ENCODE measurements at places on chromosomes 16 and 17.

DNA sequence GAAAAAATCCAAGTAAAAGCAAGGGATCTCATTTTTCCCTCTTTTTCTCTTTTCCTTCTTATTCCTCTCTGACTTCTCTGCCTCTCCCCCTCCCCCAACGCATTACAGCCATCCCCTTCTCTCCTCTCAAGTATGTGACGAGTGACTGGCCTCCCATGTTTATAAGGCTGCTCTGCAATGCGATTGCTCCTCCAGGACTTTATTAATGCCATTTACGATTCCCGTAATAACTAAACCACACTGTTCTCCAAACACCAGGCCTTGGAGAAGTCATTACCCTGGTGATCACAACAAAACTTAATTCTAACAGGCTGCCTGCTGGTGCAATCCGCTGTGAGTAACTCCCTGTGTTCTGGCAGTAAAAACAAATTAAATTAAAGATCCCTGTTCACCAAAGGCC is 88.8 kb downstream of the HS3ST3B1 start:
- DNase-seq = no peak

DNA sequence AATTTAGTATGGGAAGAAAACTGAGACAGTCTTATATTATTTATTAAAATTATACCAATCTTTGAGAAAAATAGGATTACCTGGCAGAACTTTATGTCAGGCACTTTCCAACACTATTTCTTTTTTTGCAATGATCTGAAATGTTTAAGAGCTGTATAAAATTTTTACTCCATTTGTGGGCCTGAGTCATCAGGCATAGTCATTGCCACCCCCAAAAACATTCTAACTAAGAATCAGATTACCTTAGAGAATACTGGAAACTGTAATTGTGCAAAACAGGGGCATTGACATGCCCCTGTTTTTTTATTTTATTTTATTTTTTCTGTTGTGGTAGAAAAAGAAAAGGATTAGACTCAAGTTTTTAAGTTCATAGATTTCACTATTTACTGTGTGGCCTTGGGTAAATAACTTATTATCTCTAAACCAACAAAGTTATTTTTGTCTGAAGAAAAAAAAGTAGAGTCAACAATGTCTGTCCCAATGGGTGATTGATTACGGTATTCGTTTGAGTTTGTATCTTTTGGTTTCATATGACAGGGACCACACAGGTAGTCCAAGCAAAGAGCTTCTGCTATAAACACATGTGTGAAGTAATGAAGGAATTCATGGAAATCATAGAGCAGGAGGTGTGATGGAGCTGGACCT is 24.6 kb downstream of the VAT1L start:
- no peak for DNase-seq

DNA sequence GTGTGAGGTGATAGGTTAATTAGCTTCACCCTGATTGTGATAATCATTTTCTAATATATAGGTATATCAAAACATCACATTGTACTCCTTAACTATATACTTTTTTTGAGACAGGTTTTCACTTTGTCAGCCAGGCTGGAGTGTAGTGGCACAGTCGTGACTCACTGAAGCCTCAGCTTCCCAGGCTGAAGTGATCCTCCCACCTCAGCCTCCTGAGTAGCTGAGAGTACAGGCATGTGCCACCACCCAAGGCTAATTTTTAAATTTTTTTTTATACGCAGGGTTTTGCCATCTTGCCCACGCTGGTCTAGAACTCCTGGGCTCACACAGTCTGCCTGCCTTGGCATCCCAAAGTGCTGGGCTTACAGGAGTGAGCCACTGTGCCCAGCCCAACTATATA is 455.3 kb upstream of the MAF start:
- no peak for DNase-seq

DNA sequence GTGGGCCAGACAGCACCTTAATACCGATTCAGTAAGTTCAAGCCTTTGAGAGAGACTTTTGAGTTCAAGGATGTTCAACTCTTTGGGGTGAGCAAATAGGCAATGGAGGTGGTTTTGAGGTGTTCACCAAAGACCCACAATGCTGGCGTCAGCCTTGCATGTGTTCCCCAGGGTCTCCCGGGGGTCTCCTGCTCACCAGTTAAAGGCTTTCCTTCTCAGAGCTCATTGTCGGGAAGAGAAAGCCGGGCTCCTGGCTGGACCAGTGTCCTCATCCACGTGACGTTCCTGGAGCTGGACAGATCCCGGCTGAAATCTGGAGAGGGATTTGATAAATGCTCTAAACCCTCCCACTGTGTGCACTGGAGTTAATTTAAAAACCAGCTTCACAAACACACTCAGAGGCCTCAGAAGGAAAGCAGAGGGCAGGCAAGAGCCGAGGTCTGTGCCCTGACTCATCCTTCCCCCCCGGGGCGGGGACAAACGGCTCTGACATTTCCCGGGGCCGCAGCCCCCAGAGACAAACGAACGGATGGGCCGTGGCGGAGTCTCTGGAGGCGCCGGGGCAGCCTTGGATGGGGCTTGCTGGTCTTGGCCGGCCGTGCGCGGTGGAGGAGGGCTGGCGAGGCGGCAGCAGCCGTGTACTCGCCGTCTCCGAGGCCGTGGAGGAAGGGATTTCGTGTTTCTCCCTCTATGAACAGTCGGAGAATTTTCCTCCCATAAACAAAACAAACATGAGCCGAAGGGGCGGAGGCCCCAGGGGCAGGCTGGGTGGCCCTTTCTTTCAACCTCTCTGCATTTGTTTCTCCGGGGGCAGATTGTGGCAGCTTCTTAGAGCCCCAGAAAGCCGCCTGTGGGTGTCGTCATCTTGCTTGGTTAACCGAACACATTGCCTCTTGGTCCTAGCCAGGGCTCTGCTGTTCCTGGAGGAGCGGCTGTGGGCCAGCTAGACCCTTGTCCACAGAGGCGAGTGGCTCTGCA is 94.2 kb downstream of the NTN1 start:
- DNase-seq = no peak

DNA sequence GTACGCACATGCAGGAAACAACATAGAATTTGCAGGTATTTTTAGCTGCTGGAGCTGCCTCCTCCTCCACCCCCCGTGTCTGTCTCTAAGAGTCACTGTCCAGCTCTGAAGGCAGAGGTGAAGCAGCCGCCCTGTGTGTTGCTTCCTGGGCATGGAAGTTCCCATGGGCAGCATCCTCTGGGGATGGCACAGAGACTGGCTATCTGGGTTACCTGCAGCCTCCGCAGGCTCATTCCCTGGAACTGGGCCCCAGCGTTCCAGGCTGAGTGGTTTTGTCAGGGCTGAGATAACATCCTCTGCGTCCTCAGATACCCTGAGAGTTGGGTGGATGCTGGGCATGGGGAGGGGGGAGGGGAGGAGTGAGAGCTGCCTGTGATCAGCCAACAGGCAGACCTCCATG is 41.5 kb upstream of the MRTFB start:
- no peak for DNase-seq

GRCh38 chr16:85601730-85602401 is 11.3 kb upstream of the GSE1 start:
- no peak for DNase-seq

- no peak for DNase-seq
These were observed 21.3 kb upstream of the SALL1 start for GRCh38 chr16:51172368-51172767.

DNA sequence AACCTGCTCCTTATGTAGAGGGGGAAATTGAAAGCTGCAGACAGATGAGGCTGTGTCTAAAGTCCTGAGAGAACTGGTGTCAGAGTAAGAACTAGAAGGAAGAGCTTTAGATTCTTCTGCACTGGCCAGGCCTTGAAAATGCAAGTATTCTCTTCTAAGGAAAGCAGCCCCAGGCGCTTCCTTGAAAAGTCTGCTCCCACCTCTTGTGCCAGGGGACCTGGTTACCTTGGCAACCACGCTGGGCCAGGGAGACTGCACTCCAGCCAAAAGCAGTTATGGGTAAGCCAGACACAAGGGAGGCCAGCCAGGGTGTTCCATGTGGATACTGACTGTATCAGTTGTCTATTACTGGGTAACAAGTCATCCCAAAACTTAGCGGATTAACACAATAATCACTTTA is 228.6 kb upstream of the SDK2 start:
- no peak for DNase-seq

DNA sequence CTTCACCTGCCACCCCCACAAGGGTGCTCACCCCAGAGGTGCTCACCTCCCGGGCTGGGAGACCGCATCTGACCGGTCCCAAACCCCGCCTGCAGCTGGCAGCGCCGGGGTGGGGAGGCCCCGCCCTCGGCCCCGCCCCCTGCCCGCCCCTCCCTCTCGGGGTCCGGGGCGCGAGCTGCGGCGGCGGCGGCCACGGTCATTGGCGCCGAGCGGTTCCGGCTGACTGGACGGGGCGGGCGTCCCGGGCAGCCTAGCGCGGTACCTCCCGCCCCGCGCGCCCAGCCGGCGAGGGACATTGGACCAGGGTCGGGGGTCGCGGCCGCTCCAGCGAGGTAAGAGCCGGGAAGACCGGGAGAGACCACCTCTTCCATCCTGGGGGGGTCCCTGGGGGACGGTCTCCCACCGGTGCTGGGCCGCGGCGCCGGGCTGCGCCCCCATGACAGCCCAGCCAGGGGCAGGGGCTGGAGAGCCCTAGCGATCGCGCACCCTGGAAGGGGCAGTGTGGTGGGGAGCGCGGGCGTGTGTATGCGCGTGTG is at the start of gene CACNG5:
Gene CACNG5 (plus strand): TSS at position 199 of the 536 bp plus-strand sequence. CDS start 42,216 bp downstream, outside the sequence.
- no peak for DNase-seq

GRCh38 chr16:86902656-86903001 is 324.3 kb downstream of the FOXL1 start:
- no peak for DNase-seq

DNA sequence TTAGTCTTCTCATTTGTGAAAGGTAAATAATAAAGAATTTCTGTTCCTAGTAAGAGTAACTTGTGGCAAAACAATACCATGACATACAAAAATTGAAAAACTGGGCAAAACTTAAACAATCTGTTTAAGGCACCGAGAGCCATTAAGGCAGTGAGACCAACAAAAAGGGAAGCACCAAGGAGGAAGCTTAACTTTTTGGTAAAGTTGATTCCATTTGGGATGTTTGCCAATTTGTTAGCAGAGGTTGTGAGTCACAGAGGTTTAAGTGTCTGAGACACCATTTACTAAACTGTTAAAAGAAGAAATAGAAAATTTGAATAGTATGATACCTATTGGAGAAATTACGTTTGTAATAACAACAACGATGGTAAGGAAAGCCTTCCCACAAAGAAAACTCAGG is 4.9 kb downstream of the SLC35G3 start:
- DNase-seq = peak; percentile 85

DNA sequence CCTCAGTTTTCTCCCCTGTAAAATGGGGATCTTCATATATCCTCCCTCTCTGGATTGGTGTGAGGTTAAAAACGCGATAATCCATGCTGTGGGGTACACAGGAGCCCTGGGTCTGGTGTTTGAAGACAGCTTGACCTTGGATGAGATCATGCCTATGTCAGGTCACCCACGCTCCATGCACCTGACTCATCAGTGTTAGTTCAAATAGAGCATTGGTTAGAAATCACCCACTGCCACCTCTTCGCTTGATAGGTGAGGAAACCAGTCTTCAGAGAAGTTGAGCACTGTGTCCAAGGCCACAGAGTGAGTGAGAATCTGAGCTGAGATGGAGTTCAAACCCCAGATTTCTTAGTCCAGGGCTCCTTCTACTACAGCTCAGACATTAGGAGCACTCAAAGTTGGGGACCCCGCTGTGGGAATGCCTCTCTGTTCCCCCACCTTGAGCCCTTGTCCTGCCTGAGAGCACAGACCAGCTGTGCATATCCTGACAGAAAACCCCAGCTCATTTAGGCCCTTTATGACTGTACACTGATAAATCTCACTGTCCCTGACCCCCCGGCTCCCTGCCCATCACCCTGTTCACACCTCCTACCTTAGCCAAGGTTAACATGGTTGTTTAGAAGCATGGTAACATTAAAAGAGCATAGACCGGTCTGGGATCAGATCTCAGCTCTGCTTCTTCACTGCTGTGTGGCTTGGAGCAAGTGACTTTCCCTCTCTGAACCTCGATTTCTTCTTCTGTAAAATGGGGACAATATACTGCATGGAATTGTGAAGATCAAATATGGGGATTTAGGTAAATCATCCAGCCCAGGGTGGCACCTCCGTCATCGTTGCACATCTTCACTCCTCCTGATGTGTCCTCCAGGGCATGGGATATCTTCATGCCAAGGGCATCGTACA is 22.4 kb upstream of the LGALS9 start:
- no peak for DNase-seq

DNA sequence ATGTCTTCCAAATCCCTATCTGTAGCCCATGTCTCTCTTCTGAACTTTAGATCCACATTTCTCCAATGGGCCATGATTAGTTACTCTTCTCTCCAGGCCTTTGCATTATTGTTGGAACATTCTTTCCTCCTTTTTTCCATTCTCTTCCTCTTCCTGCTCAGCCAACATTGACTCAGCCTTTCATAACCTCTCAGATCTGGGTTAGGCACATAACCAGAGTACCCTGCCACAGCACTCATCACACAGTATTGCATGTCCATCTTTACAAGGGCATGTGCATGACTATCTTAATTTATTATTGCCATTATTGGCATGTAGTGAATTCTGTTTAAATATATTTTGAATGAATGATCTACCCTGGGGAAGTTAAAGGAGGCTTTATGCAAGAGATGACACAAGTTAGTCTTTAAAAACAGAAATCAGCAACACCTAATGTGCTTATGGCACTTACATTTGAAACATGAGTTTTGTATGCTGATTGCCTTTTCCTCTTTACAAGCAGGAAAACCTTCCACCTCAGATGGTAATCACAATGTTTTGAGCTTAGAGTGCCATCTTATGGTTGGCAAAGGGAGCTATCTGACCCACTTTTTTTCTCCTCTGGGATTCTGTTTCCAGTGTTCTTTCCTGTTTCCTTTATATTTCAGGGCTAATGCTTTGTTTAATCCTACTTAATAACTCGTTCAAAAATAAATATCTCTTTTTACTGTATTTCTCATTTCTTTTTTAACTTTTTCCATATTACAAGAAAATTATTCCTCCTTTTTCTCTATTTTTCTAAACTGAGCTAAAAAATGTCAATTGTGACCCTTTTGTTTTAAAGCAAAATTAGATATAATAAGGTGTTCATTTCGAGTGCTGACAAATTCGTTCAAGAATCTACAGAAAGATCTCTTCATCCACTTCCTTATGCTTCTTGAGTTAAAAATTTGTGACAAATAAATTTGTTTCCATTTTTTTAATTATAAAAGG is 151.0 kb upstream of the RBL2 start:
- DNase-seq = no peak

GRCh38 chr17:77644181-77645071 is 314.1 kb upstream of the TNRC6C start:
- DNase-seq = no peak

GRCh38 chr17:59675231-59675630 is 32.0 kb downstream of the PTRH2 start:
- no peak for DNase-seq
